Spleen (tissue), 13 donors: ENCODE measurements at places on chromosomes 2 and 18. TPM values are rescaled to one million over a fixed set of nuclear protein-coding genes. Genes with fewer than 3 reads are reported as not detected.

Gene ALK
- total RNA-seq = 0.06 TPM

Gene SPC25
- 3.5 TPM for total RNA-seq

- no peaks in the 10 kb centered on the region for H3K4me1 ChIP-seq
- no peak for DNase-seq
- H3K27ac ChIP-seq = no peak overlapping the region
- no peaks in the 10 kb centered on the region for H3K27me3 ChIP-seq
These were observed 27.4 kb upstream of the SAG start for GRCh38 chr2:233280114-233280693.

- H3K27ac ChIP-seq = no peak overlapping the region
- H3K4me3 ChIP-seq = no peak overlapping the region
- no peaks in the 10 kb centered on the region for H3K36me3 ChIP-seq
- no peak for DNase-seq
These were observed 66.4 kb downstream of the CERS6 start for GRCh38 chr2:168522446-168522845.

DNA sequence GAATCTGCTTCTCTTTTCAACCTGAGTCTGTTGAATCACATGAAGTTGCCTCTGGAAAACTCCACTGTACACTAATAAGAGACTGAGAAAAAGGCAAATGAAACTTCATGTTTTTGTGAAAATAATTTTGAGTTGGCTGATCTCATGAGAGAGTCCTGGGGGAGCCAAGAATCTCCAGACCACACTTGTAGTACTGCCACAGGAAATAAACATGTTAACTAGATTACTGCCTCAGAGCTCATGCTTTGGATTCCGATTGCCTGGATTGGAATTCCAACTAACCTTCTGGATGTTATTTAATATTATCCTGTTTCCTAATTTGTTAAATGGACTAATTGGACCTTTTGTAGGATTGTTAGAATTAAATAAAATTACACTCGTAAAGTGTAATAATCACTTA, 25.2 kb downstream of the NUP35 start:
- no peak overlapping the region for H3K4me3 ChIP-seq
- no peaks in the 10 kb centered on the region for H3K4me1 ChIP-seq
- peaks cover 9% of the 10 kb centered on the region for H3K36me3 ChIP-seq
- no peak overlapping the region for H3K27ac ChIP-seq
